ENCODE measurements at places on chromosomes 16 and 17.

- no peak for DNase-seq
Measured at GRCh38 chr17:178292-179065, 3.0 kb downstream of the DOC2B start.

DNA sequence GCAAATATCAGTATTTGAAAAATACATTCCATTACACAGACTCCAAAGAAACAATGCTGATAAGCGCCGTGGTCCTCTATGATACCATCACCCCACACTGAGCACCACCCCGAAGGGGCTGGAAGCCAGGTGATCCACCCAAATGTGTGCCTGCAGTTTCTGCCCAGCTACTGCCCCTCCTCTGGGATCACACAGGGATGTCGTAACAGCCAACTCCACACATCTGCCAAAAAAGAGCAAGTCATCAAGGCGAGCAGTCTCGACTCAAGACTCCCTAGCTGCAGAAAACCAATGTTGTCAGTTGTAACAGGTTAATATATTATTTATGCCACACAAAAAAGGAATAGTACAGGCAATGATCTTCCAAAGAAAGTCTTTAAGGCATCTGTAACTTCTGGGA, 21.0 kb downstream of the CYB5D2 start:
- DNase-seq: peak; percentile 74

- no peak for DNase-seq
Measured at GRCh38 chr17:36856903-36857381, 80.3 kb upstream of the LHX1 start.

DNA sequence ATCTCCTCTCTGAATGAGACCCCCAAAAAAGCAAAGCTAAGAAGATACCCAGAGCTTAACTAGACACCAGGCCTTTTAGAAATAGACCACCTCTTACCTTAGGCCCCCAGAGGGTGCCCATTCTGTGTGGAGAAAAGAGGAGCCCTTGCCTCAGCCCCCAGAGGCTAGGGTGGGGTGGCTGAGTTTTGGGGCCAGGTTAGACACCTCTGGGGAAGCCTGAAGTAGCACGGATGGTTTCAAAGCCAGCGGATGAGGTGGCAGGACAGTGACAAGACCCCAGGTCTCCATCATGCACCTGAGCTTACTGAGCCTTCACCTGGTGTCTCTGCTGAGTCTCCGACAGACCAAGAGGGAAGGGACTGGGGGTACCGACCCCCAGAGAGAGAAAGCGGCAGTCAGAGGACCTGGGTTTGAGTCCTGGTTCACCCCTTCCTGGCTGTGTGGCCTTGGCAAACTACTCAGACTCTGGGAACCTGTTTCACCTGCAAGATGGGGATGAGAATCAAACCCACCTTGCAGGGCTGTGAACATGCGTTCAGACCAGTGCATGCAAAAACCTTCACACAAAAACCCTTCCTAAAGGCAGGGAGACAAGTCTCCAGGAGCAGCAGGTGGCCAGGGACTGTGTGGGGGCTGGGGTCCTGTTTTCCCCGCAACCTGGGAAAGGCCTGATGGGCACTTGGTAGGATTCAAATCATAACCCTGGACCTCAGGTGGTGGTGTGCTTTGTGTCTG, 7.7 kb downstream of the SCGB1C2 start:
- no peak for DNase-seq

- no peak for DNase-seq
Measured at GRCh38 chr16:1763521-1764511, 7.5 kb downstream of the NME3 start.

DNA sequence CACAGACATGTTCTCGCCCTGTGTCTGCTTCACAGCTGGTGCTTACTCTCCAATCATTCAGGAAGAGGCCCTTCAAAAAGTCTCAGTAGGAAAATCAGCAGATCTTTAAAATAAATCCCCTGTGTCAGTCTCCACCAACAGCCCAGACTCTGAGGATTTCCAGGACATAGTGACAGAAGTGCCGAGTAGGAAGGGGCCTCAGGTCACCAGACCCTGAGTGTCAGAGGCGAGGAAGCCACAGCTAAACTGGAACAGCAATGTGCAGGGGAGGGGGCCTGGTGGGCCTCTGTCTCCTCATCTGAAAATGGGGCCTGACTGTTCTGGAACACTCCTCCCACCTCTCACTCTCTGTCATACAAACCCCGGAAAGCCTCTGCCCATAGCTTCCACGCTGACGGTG, 6.3 kb downstream of the CACNG4 start:
- no peak for DNase-seq

DNA sequence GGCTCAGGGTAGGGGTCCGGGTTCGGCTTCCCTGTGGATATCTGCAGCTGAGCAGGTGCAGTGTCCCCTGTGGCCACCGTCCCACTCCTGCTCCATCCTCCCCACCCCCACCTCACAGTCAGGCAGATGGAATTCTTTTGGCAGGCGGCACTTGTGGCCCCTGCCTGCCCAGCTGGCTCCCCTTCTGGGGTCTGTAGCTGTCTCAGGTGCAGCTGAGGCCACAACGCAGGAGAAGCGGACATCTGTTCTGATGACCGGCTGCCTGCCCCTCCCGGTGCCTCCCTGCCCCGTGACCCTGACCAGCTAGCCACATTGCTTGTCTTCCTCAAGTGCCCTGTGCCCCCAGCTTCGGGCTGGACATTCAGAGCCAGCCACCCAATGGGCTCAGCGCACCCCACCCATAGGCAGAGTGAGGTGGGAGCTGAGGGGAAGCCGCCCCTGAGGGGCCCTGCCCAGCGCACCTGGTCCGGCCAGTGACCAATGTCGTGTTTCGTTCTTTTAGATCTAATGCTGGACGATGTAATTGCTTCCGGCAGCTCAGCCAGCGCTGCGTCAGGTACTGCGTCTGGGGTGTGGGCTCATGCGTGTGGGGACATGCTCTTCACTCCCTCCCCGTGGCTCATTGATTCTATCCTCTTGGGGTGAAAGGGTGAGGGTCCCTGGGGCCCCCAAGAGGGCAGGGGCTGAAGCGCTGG, 25.2 kb upstream of the ABCC3 start:
- no peak for DNase-seq

- DNase-seq: no peak
Measured at GRCh38 chr16:67649494-67649931, 4.6 kb downstream of the CARMIL2 start.

Data from fibroblast of mammary gland (primary cell).